ENCODE measurements at places on chromosomes 5 and 9.

DNA sequence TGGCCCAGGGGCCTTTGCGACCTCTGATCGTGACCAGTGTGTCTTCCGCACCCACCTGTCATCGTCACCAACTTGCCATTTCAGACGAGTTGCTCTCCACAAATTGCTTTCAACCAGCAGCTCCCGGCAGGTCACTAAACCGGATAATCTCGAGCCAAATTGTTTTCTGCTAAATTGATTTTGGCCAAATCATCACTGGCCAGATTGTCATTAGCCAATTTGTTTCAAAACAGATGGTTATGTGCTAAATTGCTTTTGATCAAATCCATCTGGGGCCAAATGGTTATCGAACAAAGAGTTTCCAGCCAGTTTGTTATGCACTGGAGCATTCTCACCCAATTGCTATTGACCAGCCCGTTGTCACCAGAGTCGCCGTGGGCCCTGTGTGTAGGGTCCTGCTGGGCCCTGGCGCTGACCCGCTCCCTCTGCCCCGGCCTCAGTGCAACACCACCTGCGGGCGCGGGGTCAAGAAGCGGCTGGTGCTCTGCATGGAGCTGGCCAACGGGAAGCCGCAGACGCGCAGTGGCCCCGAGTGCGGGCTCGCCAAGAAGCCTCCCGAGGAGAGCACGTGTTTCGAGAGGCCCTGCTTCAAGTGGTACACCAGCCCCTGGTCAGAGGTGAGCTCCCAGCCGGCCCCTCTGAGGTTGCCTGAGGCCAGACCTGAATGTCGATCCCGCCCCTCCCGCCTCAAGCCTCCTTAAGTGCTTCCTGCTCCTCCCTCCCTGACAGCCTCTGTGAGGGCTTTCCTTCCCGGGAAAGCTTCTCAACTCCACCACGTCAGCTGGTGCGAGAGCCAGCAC lies 35.6 kb downstream of the ADAMTSL2 start:
- no peak for DNase-seq

DNA sequence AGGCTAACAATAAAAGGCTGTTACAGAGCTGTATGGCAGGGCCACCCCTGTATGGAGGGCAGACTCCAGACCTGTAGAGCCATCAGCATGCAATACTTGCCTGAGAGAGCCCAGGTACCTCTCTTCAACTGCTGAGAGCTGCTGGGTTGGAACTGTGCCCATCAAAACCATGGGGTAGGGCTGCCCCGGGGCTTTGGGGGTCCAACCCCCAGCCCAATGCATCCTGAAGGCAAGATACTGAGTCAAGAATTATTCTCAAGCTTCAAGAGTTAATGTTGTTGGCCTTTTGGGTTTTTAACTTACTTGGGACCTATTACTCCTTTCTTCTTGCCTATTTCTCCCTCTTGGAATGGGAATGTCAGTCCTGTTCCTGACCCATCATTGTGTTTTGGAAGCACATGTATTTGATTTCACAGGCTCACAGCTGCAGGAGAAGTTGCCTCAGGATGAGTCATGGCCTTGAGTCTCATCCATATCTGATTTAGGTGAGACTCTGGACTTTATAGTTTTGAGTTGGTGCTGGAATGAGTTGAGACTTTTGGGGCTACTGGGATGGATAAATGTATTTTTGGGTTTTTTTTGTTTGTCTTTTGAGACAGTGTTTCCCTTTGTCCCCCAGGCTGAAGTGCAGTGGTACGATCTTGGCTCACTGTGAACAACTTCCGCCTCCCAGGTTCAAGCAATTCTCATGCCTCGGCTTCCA lies 21.0 kb upstream of the CDK7 start:
- no peak for DNase-seq

DNA sequence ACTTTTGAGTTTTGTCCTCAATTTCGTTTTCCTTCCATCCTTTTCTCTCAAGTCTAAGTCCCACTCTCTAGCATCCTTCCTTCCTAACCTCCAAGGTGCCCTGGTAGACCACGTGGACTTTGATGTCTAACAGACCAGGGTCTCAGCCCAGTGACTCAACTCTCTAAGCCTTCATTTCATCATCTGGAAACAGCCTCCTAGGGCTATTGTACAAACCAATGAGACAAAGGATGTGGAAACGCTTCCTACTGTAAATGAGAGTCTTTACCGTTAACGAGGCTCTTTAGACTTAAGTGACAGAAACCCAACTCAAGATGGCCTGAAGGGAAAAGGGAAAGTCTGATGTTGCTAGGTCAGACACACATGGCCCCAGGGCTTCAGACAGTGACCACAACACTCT lies 49.2 kb upstream of the CPLX2 start:
- no peak for DNase-seq

GRCh38 chr5:156914371-156914737 lies 48.7 kb downstream of the TIMD4 start:
- no peak for DNase-seq

DNA sequence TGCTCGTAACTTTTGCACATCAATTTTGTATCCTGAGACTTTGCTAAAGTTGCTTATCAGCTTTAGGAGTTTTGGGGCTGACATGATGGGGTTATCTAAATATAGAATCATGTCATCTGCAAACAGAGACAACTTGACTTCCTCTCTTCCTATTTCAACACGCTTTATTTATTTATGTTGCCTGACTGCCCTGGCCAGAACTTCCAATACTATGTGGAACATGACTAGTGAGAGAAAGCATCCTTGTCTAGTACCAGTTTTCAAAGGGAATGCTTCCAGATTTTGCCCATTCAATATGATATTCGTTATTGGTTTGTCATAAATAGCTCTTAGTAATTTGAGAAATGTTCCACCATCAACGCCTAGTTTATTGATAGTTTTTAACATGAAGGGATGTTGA lies 65.4 kb upstream of the CDH12 start:
- no peak for DNase-seq

DNA sequence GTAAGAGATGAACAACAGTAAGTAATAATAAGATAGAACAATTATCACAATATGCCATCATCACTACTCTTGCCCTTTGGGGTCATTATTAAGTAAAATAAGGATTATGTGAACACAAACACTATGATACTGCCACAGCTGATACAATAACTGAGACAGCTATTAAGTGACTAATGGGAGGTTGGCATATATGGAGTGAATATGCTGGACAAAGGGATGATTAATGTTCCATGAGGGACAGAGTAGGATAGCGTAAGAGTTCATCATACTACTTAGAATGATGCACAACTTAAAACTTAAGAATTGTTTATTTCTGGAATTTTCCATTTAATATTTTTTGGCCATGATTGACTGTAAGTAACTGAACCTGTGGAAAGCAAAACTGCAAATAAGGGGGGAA lies 16.6 kb downstream of the POU5F2 start:
- no peak for DNase-seq

DNA sequence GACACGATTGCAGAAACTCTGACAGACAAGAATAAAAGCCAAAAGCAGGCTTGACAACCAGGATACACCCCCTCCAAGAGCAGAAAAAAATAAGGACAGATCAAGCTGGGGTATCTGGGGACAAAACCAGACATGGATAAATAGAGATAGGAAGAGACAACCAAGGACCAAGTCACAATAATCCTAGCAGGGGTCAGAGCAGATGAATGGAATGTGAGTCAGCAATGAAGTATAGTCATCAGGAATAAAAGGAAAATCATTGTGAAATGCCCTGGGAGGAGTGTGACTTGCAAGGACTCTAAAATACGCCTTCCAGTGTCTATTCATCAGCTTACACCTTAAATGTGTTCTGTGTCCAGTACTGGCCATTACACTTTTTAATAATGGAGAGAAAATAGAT lies 206.8 kb downstream of the CAAP1 start:
- no peak for DNase-seq

- no peak for DNase-seq
These were observed 100.0 kb downstream of the SEMA5A start for GRCh38 chr5:9445826-9446388.

GRCh38 chr5:58012102-58012501 lies 447.8 kb downstream of the PLK2 start:
- no peak for DNase-seq

DNA sequence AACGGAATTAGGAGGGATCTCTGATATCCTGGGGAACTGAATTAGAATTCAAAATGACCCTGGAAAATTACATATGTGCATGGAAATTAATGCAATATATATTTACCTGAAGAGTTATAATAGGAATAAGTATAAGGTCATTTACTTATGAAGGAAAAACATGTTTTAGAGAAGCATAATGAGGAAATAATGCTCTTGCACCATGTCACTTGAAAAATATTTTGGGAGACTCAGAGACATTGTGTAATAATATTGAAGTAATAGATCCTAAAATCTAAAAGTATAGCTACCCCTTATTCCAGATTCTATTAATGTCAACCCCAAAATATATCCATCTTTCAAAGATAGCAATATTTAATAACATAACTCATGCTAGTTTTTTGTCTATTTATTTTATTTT lies 28.4 kb downstream of the SPZ1 start:
- DNase-seq, result no peak

GRCh38 chr5:76165711-76166374 lies 82.7 kb downstream of the SV2C start:
- no peak for DNase-seq

- no peak for DNase-seq
These were observed 71.4 kb downstream of the SLF1 start for GRCh38 chr5:94689908-94690307.

- DNase-seq, result no peak
These were observed 72.7 kb upstream of the NFIL3 start for GRCh38 chr9:91496351-91496750.

DNA sequence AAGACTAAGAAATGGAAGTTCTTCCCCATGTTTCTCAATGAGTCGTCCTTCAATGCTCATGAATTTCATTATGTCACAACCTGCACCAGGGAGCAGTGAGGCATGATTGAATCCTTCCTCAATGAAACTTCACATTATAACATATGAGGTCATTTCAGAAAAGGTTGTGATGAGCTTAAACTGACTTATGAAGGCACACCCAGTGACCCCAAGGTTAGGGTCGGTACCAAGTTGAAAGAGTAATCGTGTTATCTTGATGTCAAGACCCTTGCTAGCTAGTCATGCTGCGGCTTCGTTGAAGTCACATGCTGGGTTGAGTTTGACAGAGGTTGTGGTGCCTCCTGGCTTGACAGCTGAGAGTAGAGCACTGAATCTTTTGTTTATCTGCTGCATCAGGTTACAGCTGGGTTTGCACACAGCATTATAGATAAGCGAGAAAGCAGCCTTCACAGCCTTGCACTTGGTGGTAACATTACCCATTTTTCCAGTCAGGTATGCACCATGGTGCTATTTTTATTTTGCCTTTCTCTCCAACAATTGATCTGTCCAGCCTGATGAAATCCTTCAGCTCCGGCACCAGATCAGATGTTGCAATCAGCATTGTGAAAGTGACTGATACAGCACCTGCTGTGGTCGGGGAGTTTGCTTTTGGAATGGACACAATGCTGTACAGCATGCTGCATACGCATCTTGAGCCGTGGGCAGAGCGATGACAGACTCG lies 133.2 kb downstream of the ERCC6L2 start:
- DNase-seq, result no peak

- DNase-seq, result no peak
These were observed 249.8 kb upstream of the PRDM9 start for GRCh38 chr5:23257656-23258055.

- DNase-seq, result no peak
These were observed 136.7 kb downstream of the CDC42SE2 start for GRCh38 chr5:131400585-131400984.

GRCh38 chr9:97768746-97769145 lies 71.6 kb upstream of the XPA start:
- no peak for DNase-seq

DNA sequence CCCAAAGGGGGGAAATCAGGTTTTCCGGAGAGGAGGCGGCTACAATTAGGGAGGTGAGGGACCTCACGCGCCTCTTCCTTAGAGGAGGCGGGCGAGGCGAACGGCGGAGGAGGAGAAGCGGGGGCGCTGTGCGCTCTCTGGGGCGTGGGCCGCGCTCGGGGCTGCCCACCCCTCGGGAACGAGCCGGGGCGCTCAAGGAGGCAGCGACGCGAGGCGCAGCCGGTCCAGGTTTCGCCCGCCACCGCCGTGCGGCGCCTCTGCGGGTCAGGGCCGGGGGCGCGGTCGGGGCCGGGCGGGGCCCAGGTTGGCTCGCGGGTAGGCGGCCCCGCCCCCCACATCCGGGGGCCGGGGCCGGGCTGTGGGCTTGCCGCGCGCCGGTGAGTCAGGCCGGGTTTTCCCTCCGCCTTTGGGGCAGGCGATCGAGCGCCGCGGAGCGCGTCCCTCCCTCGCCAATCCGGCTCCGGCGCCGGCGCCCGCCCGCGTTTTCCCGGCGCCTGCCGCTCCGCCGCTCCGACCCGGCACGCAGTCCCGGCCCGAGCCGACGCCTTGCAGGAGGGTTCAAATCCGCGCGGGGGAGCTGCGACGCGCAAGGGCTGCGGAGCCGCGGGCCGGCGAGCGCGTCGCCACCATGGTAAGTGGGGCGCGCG lies at the start of gene N4BP3:
Gene N4BP3, plus strand, starts transcription at position 392 of the 647 bp plus-strand sequence. CDS start 6,052 bp downstream, outside the sequence.
- peak; percentile 73 for DNase-seq

- no peak for DNase-seq
These were observed 38.3 kb upstream of the ZFYVE16 start for GRCh38 chr5:80369521-80369920.

- DNase-seq, result no peak
These were observed 76.2 kb upstream of the LRRTM2 start for GRCh38 chr5:138951091-138951985.

- no peak for DNase-seq
These were observed 459.4 kb upstream of the NMUR2 start for GRCh38 chr5:152864447-152864846.

DNA sequence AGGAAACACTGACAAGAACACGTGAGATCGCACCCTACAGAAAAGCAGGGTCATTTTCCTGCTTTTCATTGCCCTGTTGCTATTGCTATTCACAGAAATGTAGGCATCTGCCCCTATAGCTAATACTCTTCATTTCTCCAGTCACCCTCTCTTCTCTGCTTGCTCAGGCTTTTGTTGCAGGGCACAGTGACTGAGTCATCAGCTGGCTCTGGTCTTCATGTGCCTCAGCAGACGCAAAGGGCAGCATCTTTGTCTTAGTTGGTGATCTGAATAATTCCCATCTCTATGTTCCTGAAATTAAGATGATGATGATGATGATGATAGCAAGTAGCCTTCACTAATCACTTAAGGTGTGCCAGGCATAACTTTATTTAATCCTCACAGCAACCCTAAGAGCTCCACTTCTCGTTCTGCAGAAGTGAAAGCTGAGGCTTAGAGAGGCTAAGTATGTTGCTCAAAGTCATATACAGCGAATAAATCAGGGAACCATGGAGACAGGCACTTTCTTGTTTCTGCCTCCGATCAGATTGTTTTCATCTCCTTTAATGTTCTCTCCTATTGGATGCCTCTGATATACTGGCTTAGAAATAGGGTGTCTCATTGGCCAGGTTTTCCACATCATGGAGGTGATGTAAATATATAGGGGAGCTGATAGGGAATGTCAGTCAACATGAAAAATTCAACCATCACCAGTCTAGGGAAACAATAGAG lies 133.0 kb upstream of the STK32A start:
- no peak for DNase-seq

GRCh38 chr9:114282104-114282485 lies 40.8 kb upstream of the ORM1 start:
- no peak for DNase-seq

- peak; percentile 6 for DNase-seq
These were observed 152.1 kb downstream of the FSTL4 start for GRCh38 chr5:133460172-133460758.

Data from T-helper 9 cell (primary cell).